ENCODE measurements at places on chromosomes 16 and 17.

GRCh38 chr16:78780808-78781207, 681.4 kb downstream of the WWOX start:
- ATAC-seq = no peak

- peak; percentile 73 for ATAC-seq
Measured at GRCh38 chr16:50067290-50067853, 1.6 kb downstream of the HEATR3 start.

DNA sequence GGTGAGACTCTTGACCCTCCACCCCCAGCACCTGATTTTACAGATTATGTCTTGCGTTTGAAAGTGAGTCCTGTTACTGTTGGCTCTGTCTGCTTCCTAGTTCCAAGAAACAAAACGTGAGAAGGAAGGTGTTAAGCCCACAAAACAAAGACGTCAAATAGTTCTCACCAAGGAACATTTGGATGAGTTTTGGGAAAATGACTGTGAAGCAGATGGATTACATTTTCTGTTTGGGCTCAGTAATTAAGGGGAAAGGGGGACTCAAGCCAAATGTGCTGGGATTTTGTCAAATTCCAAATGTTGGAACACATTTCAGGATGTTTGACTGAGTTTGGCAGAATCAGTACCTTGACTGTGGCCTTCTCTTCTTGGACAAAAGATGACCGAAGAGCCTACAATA, 71.2 kb downstream of the PCTP start:
- ATAC-seq = no peak

- peak; percentile 91 for ATAC-seq
Measured at GRCh38 chr16:87723226-87723623, 42.6 kb downstream of the KLHDC4 start.

- ATAC-seq = peak; percentile 74
Measured at GRCh38 chr17:32927724-32928585, at the start of gene TMEM98. Gene TMEM98 (plus strand): TSS chr17:32928153. CDS start chr17:32931529, 3,376 bp downstream.

DNA sequence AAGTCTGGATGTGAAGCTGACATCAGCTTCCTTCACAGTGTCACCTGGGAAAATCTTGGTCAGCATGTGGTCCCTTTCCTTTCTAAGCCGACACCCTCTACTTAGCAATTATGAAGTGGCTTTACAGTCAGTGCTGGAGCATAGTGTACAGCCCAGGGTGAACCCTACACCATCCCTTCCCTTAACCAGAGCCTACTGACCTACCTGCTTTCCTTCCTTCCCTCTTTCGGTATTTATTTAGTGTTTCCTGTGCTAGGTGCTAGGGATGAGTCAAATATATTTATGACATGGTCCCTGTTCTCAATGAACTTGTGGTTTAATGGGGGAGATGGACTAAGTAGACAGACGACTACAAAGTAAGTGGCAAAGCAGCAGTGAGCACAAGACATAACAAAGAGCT, 77.5 kb downstream of the CDK5R1 start:
- no peak for ATAC-seq

GRCh38 chr17:41888332-41888965, 23.2 kb upstream of the KLHL11 start:
- no peak for ATAC-seq

DNA sequence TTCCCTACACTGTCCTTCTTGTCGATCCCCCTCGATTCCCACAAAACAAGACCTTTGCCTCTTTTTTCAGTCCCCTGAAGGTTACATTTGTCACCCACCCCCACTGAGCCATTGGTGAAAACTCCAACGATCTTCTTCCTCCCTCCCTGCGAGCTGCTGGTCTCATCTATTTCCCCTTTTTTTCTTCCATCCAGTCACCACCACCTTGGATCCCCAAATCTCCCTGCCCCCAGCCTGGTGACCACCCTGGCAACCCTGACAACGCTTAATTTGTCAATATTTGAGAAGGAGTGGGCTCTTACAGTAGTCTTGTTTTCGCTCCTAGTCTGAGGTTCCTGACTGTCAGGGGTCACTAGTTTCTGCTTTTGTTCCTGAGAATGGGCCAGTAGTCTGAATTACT, 62.9 kb downstream of the SMPD3 start:
- ATAC-seq = no peak

GRCh38 chr17:29376667-29377270, 13.4 kb upstream of the TAOK1 start:
- ATAC-seq = peak; percentile 100

DNA sequence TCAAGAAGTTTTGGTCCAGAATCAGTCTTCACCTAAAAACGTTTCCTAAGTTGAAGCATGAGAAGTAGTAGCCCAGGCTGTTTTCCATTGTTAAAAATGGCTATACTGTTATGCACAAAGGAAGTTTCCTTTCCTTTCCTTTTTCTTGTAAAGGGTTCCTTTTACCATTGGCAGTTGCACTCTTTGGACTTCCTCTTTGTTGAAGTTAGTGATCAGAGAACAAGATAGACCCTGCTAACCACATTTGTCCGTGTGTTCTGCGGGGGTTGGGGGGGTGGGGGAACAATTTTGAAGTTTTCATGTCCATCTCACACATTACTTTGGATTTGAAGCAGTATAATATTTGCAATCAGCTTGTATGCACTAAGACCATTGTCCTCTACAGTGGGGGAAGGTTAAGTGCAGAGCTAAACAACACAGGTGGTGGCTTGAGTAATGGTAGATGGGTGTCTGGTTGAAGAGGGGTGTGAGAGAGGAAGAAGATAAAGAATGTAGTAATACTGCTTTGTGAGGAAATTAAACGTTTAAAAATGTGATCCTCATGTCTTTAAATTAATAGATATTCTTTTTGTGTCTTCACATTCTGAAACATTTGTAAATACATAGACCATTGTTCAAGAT, 1.4 kb downstream of the LPCAT2 start:
- ATAC-seq = no peak

- no peak for ATAC-seq
Measured at GRCh38 chr17:75272848-75273184, 1.8 kb upstream of the MIF4GD start.

GRCh38 chr16:21946889-21947635, 6.1 kb upstream of the UQCRC2 start:
- ATAC-seq = no peak

- ATAC-seq = no peak
Measured at GRCh38 chr17:74953134-74953687, 17.5 kb downstream of the OTOP3 start.

DNA sequence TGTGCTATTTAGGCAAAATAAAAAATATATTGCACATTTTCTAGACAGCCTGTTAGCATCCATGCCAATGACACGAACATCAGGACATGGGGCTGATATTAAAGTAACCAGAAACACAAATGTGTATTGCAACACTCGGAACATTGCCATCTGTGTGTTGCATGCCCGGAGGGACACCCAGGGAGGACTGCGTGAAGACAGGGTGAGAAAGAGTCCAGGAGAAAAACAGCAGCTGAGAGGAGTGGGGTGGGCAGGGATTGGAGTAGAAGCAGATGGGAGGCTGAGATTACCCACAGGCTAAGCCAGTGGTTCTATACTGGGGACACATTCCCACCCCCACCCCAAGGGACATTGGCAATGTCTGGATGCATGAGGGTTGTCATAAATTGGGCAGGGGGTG, 114.8 kb downstream of the GRIN2A start:
- no peak for ATAC-seq

All from SK-N-SH treated with all-trans-retinoic acid at 6 μM for 48 hours (cell line).